ENCODE measurements at places on chromosomes 7 and 10.

DNA sequence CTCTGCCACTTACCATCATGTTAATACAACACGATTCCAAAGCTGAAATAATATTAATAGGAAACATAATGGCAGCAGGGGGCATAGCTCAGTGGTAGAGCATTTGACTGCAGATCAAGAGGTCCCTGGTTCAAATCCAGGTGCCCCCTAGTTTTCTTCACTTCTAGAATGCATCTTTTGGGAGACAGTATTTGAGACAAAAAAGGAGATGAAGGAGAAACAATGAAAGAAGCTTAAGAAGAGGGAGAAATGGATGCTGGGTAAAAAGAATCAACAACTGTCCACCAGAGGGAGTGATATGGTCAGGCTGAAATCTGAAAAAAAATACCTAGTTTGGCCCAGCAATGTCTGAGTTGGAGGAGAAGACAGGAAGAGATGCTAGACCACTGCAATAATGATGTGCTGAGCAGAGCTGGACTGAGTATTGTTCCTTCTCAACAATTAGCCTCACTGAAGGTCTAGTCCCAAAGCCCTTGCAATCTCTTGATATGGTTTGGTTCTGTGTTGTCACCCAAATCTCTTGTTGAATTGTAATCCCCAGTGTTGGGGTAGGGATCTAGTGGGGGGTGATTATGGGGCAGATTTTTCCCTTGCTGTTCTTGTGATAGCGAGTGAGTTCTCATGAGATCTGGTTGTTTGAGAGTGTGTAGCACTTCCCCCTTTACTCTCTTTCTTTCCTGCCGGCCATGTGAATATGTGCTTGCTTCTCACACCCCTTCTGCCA, 48.3 kb downstream of the ZNF783 start:
- no peak for DNase-seq

- DNase-seq: no peak
Measured at GRCh38 chr7:114923403-114923713, 1.5 kb downstream of the MDFIC start.

- DNase-seq: peak; percentile 82
Measured at GRCh38 chr10:132533571-132534260, 3.9 kb upstream of the INPP5A start.

- peak; percentile 59 for DNase-seq
Measured at GRCh38 chr7:157432957-157433576, 96.3 kb downstream of the DNAJB6 start.

GRCh38 chr7:27634671-27635493, 27.8 kb downstream of the HIBADH start:
- DNase-seq: no peak

DNA sequence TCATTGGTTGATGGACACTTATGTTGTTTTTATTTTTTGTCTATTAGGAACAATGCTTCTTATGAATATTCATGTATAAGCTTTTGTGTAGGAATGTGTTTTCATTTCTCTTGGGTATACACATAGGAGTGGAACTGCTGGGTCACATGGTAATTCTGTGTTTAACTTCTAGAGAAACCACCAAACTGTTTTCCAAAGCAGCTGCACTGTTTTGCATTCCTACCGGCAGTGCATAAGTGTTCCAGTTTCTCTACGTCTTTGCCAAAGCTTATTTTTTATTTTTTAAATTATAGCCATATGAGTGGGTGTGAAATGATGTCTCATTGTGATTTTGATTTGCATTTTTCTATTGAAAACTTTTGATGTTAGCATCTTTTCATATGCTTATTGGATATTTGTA, 51.3 kb downstream of the ADK start:
- DNase-seq: no peak

DNA sequence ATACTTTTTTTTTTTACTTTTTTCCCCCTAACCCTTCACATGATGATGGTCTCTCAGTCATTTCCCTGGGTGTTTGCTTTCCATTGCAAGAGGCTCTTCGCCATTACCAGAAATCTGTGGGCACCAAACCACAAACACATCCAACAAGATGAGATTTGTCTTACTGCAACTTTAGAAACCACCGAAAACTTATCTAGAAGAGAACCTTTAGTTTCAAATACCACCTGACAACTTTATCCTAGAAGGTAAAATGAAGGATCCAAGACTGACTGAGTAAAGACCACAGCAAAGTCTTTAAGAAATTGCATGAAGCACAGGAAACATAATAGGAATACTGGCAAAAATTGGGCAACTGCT, 363.3 kb upstream of the MBL2 start:
- DNase-seq: no peak

GRCh38 chr10:113455947-113456346, 96.9 kb upstream of the HABP2 start:
- no peak for DNase-seq

DNA sequence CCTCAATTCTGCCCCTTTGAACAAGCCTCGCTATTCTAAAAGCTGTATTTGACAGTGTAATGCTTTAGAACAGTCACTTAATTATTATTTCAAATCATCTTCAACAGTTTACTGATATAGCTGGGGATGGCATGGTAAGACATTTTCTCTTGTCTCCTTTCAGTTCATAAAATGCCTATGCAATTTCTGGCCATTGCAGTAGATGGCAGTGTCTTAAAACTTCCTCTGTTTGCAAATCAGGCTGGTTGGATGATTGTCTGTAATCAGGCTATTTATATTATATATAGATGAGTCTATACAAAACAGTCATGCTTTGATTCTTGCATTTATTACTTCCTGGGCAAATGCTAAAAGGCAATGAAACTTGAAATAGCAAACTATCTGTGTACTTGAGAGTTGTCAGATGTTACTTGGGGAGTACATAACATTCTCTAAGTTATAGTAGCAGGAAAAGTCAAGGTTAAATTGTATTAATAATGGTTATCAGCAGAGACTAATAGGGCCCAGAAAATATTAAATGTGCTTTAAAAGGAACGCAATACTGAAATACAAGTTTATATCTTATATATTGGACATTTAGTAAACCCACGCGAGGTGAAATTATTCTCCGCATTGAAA, 55.5 kb upstream of the LHFPL3 start:
- no peak for DNase-seq

DNA sequence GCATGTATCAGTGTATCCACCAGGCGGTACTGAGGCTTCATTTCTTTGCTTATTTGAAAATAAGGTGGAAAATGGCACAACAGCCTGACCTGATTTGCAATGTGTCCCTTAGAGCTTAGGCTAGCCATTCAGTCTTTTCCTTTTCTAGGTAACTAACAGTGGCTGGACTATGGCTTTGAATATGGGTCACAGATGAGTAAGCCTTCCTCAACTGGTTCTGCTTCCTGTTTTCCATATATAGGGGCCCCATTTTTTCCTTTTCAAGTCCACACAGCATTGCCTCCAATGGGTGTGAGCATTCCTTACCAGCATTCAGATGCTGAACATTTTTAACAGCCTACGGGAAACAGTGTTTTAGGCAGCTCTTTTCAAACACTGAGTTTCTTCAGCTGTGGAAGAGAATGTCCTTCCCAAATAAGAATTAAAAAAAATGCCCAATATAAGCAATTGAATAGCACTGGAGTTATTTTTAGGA, 3.9 kb upstream of the ITGB1 start:
- no peak for DNase-seq

DNA sequence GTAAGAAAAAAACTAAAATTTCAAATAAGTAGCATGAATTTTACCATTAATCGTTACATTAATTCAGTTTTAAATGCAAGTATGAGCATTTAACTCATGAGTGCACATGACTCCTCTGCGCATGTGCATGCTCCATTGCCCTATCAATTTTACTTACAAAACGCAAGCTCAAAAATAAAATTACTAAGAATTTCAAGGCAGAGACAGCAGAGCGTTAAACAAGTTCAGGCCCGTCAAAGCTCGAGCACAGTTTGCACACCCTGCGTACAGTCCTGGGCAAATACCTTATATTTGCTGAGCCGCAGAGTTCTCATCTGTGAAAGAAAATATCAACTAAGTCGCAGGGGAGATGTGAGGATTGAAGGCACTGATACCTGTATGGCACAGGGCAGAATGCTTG, 373.6 kb downstream of the BBS9 start:
- DNase-seq: no peak

DNA sequence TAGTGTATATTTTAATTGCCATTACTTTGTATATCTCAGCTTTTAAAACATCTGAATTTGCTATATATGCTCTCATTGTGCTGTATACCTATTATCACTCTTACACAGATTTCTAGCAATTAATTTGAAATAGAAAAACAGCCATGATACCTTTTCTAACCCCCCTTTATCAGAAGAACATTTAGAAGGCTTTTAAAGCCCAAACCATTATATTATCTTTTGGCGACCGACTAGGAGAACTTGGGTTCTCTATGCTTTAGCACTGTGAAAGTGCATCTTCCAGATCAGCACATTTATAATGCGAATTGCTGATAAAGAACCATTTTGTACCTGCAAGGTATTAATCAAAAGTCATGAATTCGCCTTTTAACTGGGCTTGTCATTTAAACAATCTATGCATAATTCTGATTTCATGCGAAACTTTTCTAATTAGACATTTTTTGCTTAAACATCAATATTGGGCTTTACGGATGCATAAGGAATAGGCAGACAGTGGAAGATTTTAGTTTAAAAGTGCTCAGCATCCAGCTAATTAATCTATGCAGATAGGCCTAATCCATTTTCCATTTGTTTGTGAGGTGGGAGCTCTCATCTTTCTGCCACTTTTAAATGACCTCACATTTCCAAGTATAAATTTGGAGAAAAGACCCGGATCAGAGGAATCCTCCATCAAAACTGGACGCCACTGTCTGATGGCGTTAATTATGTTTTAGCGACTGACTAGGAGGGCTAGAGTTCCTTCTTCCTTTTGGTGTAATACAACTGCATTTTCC, 1.2 kb upstream of the MLLT10 start:
- DNase-seq: no peak

DNA sequence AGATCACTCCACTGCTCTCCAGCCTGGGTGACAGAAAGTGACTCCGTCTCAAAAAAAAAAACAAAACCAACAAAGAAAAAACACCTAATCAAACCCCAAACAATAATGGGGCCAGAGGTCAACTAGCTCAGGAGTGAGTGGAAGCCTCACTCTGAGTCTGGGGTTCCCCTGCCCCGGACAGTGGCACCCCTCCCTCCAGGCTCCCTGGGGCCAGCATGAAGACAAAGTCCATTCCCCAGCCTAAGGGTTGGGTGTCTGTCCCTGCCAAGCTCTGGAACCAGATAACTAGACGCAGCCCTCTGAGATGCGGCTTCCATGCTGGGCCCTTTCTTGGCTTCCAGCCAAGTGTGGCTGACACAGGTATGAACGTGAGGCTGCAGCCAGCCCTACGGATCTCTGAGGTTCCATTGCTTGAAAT, 1.7 kb upstream of the FUOM start:
- DNase-seq: no peak

- no peak for DNase-seq
Measured at GRCh38 chr10:43943119-43943817, 294.6 kb upstream of the ZNF32 start.

DNA sequence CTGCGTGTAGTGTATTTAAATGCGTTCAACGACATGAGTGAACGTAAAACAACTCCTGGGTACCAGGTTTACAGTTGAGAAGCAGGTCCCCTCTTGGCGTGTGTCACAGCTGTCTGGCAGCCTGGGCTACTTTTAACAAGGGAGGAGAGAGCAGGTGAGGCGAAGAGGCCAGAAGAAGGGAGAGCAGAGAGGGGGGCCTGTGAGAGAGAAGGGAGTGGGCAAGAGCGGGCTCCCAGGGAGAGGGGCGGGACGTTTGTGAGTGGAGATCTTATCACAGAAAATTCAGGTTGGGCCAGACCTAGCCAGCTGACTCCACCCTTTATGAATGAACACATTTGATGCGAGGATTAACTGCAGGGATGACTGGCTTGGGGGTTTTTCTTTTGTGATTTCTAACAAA, 154.0 kb downstream of the CAMK1D start:
- no peak for DNase-seq

DNA sequence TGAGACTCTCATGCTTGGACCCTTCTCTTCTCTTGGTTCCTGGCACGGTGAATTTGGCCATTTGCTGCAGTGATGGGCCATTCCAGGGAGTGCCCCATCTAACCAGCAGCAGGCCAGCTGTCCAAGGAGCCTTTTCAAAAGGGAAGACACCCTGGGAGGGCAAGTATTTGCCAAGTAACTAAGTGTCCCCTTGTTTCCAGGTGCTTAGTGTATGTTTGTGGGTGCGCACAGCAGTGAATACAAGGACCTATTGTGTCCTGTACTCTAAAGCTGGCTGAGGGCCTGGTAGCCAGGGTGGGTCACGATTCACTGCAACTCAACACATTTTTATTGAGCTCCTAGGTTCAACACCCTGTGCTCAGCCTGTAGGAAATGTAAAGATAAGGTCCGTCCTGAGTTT, 348.8 kb downstream of the RNLS start:
- no peak for DNase-seq

- no peak for DNase-seq
Measured at GRCh38 chr10:130627346-130628045, 491.3 kb downstream of the GLRX3 start.

DNA sequence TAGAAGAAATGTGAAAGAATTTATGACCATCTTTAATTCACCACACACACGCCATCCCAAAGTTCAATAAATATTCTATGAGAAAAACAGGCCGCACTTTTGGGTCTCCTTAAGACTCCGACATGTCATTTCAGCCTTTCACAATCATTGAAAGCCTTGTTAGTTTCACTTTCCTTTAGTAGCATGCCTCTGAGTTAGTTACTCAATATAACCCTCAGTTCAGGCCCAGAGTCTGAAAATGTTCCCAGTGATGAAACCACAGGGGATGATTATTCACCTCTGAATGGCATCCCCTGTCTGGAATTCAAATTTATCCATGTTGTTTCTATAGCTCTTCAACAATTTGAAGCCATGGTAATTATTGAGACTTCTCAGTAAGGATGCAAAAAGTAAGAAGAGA, 278.1 kb upstream of the NRP1 start:
- no peak for DNase-seq

- DNase-seq: no peak
Measured at GRCh38 chr7:13312307-13312706, 624.9 kb downstream of the ARL4A start.

GRCh38 chr7:139791316-139791715, 13.5 kb upstream of the HIPK2 start:
- DNase-seq: no peak

GRCh38 chr7:43691611-43692010, 37.7 kb downstream of the COA1 start:
- no peak for DNase-seq

GRCh38 chr10:119441151-119441821, 101.2 kb downstream of the RGS10 start:
- DNase-seq: no peak
